ENCODE measurements at places on chromosomes 2 and 18.

GRCh38 chr18:80046011-80046410, 11.8 kb downstream of the RBFA start:
- DNase-seq = no peak

GRCh38 chr18:38759457-38759856, 1193.9 kb upstream of the CELF4 start:
- no peak for DNase-seq

GRCh38 chr2:192414794-192415193, 220.1 kb upstream of the TMEFF2 start:
- no peak for DNase-seq

DNA sequence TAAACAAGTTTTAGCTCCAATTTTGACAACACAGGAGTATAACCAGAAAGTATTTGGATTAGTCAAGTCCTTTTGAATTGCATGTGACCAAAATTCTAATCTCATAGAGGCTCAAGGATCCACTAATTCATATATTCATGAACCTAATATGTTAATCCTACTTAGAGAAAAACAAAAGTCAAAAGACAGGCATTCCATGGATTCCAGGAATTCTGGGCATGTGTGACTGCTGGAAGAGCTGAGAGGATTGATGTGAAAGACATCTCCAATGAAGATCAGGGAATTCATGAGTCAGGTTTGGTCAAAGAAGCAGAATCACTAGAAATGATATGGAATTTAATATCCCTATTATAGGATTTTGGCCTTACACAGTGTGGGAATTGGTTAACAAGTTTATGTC, 1494.6 kb upstream of the DDX18 start:
- no peak for DNase-seq

DNA sequence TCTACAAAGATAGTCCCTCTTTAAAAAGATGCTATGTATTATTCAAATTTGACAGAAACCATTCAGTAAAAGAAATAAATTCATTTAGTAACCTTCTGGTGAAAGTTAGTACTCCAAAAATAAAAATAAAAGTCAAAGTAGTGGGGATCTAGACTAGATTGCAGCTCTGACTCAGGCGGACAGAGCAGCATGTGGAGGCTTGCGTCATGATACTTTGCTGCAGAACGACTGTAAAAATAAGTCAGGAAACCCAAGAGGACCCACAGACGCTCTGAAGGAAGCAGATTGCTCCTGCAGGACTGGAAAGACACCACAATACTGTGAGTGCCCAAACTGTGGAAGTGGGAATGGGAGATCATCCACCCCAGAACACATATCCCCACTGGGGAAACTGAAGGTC, 301.9 kb downstream of the RIT2 start:
- no peak for DNase-seq

GRCh38 chr2:231068525-231069222, 12.0 kb downstream of the PSMD1 start:
- no peak for DNase-seq

- DNase-seq = no peak
Measured at GRCh38 chr2:96898641-96899412, 28.9 kb upstream of the SEMA4C start.

DNA sequence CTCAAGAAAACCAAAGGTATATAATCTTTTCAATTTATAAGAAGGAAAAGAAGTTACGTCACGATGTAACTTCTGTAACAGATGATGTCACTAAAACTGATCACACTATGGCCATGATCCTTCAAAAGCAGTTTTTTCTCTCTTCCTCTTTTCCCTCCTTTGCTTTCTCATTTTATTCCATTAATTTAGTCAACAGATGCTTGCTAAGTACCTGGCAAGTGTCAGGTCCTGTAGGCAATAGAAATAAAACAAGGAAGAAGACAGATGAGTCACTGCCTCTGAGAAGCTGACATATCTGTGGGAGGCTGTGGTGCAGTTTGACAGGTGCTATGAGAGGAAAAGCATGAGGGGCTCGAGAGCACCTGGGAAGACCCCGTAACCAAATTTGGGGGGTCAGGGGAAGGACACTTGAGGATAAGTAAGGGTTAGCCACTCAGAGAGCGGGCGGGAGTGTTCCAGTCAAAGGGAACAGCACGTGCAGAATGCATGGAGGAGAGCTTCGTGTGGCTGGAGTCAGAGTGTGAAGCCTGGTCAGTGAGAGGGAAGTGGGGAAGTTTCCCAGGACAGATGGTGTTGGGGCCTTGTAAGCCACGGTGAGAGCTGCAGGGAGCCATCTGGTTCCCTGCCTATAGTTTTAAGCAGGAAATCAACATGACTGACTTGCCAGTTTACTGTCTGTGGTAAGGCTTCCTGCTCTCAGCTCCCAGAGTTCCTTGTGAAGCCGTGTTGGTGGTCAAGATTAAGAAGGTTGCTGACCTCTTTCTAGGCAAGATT, 198.8 kb upstream of the FOSL2 start:
- DNase-seq = no peak

- DNase-seq = no peak
Measured at GRCh38 chr18:80076379-80076778, 32.7 kb upstream of the ADNP2 start.

- DNase-seq = no peak
Measured at GRCh38 chr18:74310411-74310810, 5.2 kb upstream of the C18orf63 start.

GRCh38 chr2:168495524-168495923, 39.5 kb downstream of the CERS6 start:
- DNase-seq = peak; percentile 82

Data from GM12864 (cell line).